T-helper 2 cell treated with Interferon-gamma antibody and Interleukin-4, amounts not matched to agents 100 ng/mL and 5 ng/mL, for 36 hours (primary cell): ENCODE measurements at places on chromosomes 7 and 10. TPM values are rescaled to one million over a fixed set of nuclear protein-coding genes. Genes with fewer than 3 reads are reported as not detected.

CDK6 gene
- 123 and 136 TPM in 2 replicates for total RNA-seq

NPTX2 gene
- 0.18 TPM in 1 of 2 replicates, not detected in the other for total RNA-seq

ACHE gene
- total RNA-seq = 0.23 TPM in 1 of 2 replicates, not detected in the other

BHLHA15 gene
- 0.34 TPM in 1 of 2 replicates, not detected in the other for total RNA-seq

VWDE gene
- 4.1 and 4.2 TPM in 2 replicates for total RNA-seq

ST8SIA6 gene
- 0.27 and 0.32 TPM in 2 replicates for total RNA-seq

PCGF5 gene
- total RNA-seq = 42.3 and 43.4 TPM in 2 replicates

NXPH1 gene
- not detected in 2 replicates for total RNA-seq

RRP12 gene
- total RNA-seq = 33.5 and 40.1 TPM in 2 replicates

PAPOLB gene
- total RNA-seq = not detected in 2 replicates

WDFY4 gene
- total RNA-seq = 1.00 and 1.0 TPM in 2 replicates

ASZ1 gene
- not detected in 2 replicates for total RNA-seq

C10orf95 gene
- 0.18 and 0.30 TPM in 2 replicates for total RNA-seq

CCDC126 gene
- total RNA-seq = 5.7 and 7.0 TPM in 2 replicates

NFKB2 gene
- total RNA-seq = 111 and 112 TPM in 2 replicates

ZNF800 gene
- total RNA-seq = 42.3 and 42.4 TPM in 2 replicates

MLXIPL gene
- total RNA-seq = not detected in 2 replicates

PRKCQ gene
- total RNA-seq = 57.3 and 57.6 TPM in 2 replicates

IDI2 gene
- not detected in 2 replicates for total RNA-seq

FAM25G gene
- not detected in 2 replicates for total RNA-seq

HNRNPF gene
- total RNA-seq = 512 and 531 TPM in 2 replicates

AGMO gene
- total RNA-seq = not detected in 2 replicates

PDE1C gene
- not detected in 2 replicates for total RNA-seq

FKBP6 gene
- not detected in 2 replicates for total RNA-seq

TUBB8 gene
- total RNA-seq = not detected in 2 replicates

SPAM1 gene
- not detected in 2 replicates for total RNA-seq

PTPN20 gene
- 1.9 and 2.8 TPM in 2 replicates for total RNA-seq

UBTD1 gene
- 0.61 and 0.77 TPM in 2 replicates for total RNA-seq

HOXA9 gene
- total RNA-seq = not detected in 2 replicates

NKX6-2 gene
- not detected in 2 replicates for total RNA-seq

HOXA6 gene
- not detected in 2 replicates for total RNA-seq

GPR26 gene
- total RNA-seq = not detected in 2 replicates

ABCA13 gene
- total RNA-seq = 0.02 TPM in 1 of 2 replicates, not detected in the other

IFIT2 gene
- total RNA-seq = 4.7 and 5.9 TPM in 2 replicates

EVX1 gene
- total RNA-seq = not detected in 2 replicates

GPR158 gene
- not detected in 2 replicates for total RNA-seq

AKR1C8 gene
- total RNA-seq = 0.20 and 0.23 TPM in 2 replicates

SLC16A9 gene
- 0.50 and 0.68 TPM in 2 replicates for total RNA-seq
